ENCODE measurements at places on chromosomes 6 and 20.

DNA sequence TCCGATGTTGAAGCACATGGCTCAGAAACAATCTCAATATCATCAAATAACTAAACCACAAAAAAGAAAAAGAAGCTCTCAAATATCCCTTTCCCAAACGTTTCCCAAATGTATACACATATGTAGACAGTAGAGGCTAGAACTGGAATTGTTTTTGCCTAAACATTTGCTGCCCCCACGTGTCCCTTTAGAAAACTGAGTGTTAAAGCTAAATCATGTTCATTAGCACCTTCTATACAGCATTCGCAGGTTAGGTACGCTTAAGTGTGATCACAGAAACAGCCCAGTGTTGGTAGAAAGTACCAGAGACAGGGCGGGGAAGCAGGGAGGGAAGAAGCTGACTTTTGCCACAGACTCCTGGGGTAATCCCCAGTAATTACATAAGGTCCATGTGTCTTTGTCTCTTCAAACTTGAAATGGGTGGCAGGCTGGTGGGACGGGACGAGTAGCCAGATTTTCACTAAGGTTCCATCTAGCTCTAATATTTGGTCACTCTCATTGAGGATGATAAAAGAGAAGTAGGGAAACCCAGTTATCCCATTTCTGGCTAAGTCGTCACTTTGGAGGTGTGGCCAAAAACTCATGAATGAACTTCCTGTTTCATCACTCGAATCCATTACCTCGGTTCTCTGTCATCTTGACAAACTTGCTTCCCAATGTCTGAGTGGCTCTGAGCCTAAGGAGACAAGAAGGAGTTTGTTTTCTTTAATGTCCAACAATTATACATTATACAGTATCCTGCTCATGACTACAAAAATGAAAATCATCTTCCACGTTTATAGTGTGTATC lies 15.0 kb upstream of the TFAP2A start:
- DNase-seq = no peak

- no peak for DNase-seq
These were observed 138.4 kb downstream of the PREX1 start for GRCh38 chr20:48689388-48689787.

DNA sequence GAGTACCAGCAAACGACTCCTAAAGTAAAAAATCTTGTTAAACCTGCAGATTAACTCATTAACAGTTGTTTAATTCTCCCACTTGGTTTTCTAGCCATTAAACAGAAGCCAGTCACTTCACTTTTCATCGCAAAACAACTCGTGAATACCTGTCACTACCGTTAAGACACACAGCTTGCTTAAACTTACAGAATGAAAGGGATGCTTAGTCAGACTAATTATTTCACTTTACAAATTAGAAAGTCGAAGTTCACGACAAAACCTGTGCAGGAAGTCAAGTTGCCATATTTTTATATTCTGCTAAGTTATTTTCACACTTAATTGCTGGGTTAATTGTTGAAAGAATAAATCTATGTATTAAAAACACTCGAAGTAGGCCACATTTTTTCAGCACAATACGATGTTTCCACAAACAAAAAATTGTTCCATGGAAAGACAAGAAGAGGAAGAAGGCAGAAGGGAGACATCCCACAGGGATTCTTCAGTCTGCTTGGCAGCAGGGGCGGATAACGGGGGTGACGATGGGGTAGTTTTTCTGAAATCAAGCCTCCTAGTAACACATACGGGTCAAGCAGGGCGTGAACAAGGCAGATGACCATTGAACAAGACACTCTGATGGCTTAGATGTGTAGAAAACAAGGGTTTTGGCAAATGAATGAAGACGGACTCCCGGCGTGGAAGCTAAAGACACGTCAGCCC lies 933 bp downstream of the SSR1 start:
- DNase-seq = no peak

DNA sequence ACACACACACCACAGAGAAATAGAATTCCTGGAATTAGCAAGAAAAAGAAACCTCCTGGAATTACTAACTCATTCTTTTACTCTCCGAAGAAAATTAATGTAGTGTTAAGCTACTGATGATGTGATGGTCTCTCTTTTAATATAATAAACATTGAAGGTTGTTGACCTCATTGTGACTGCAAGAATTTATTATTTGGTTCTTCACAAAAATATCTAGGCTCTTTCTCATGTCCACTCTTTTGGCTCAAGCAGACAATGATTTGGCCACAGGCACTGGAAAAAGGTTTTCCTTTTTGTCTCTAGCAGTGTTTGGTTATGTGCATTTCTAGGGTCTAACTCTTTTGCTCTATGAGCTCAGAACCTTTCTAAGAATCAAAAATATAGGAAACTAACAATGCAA lies 811.9 kb downstream of the TENT5A start:
- DNase-seq = no peak

DNA sequence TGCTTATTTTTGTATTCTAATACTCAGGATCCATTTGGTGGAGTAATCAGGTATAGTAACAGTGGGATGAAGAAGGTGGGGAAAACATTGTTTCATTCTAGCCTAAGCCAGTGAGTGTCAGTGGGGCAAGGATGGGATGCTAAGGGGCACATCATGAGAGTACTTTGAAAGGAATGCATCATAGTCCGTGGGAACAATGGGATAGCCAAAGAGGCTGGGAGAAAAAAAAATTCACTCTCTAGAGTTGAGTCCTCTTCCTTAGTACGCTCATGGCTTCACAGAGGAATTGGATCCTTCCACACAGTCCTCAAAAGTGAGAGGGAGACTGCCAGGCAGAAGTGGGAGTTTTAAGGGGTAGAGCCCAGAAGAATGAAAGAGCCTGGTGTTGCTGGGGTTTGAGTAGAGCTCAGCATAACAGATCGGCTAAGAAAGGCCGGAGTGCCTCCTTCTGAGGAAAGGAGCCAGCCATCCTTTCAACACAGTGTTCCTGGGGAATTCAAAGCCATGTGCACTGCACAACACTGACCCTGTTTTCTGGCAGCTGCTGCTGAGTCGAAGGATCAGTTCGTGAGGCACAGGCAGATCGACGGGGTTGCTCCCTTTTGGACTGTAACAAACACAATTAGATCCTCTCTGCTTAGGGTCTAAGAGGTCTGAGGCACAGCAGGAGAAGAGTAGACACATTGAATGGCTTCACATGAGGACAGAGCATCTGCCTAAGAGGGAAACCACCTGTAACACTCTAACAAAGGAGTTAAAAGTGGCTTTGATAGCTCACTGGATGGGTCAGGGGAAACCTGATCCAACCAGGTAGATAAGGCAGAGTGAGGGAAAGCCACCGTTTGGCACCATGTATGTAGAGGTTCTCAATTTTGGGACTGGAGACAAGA lies 61.2 kb downstream of the ELOVL5 start:
- peak; percentile 75 for DNase-seq

- no peak for DNase-seq
These were observed 33.9 kb downstream of the MBOAT1 start for GRCh38 chr6:20178327-20178726.

GRCh38 chr6:149929422-149929821 lies 6.5 kb upstream of the RAET1G start:
- no peak for DNase-seq

GRCh38 chr6:18748314-18748713 lies 361.2 kb downstream of the RNF144B start:
- no peak for DNase-seq

DNA sequence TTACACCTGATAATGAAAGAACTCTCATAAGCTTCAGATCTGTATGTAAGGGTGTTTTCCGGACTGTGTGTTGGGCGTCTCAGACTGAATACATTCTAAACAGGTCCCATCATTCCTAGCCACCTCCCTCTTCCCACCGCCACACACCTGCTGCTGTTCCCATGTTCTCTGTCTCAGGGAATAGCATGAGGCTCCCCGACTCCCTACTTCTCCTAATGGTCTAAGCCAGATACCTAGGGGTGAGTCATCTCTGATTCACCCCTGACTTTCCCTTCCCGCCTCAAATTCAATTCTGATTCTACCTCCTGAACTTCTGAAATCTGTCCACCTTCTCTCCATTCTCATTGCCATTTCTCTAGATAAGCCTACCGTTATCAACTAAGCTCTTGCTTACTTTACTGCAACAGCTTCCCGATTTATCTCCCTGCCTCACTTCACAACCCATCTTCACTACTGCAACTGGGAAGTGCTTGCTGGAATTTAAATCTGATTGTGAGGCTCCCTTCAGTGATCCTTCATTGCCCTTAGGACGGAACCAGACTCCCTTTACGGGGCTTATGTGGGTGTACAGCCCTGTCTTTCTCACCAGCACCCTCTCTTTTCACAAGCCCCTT lies 1.6 kb downstream of the TMEM14A start:
- no peak for DNase-seq

GRCh38 chr20:63848003-63848911 lies 13.0 kb upstream of the ABHD16B start:
- no peak for DNase-seq

DNA sequence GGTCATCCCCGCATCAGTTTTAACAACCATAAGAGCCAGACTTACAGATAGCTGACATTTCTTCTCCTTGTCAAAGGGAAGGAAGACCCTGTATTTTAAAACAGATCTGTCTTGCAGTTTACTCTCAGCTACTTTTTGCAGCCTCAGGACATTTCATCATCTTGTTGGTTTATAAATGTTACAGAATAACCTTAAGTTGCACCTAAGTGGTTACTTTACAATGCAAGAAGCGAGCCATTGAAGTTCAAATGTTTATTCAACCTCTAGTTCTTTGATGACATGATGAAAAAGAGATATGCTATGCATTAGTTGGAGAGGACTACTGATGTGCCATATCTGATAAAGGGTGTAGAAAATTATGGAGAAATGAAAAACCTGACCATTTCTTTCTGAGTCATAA lies 187.9 kb upstream of the COL21A1 start:
- DNase-seq = no peak

GRCh38 chr6:129451187-129451586 lies 258.8 kb downstream of the ARHGAP18 start:
- DNase-seq = no peak

DNA sequence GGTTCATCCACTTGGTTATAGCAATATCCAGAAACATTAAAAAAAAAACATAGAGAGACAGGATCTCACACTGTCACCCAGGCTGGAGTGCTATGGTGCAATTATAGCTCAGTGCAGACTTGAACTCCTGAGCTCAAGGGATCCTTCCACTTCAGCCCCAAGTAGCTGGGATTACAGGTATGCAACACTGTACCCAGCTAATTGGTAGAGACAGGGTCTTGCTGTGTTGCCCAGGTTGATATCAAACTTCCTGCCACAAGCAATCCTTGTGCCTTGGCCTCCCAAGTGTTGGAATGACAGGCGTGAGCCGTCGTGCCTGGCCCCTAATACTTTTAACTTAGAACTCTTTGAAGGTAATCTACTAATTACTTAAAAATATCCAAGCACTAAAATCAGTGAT lies 818 bp upstream of the SLC17A1 start:
- no peak for DNase-seq

DNA sequence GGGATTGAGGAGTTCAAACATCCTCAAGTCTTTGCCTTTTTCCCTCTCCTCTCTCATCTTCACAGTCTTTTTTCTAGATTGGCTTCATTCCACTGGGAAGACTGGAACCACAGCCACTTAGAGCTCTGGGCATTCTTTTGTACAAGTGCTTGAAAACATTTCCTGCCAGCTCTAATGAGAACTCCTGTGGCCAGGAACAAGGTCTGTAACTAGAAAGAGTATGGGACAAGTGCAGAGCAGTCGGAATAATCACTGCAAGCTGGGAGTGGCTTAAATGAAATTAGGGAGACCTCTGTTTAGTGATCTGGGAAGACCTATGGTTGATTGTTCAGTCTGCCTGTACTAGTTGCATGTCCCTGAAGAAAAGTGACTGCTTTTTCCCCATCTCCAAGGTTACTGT lies 41.0 kb upstream of the SMIM8 start:
- DNase-seq = no peak

DNA sequence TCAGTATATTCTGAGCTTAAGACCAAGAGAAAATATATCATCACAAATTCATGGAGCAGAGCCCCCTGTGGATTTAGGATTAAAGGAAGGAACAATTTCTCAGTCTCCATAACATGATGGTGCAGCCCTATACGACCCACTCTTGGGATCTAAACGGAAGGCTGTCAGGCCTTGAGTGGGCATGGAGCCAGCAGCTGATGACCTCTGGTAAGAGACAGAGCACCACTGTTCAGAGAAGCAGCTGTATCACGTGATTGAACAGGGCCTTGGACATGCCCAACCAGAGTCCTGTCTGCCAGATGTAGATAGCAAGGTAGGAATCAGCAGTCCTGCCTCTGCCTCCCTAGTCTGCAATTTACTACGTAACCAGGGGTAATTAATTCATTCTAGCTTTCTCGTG lies 259.4 kb upstream of the POU3F2 start:
- DNase-seq = no peak

- DNase-seq = no peak
These were observed 41.7 kb upstream of the NKX2-2 start for GRCh38 chr20:21555470-21556120.

All from NCI-H187 treated with DMSO at 0.1 percent for 48 hours (cell line).